Neural crest cell (in vitro differentiated cells): ENCODE measurements at places on chromosomes 11 and 22.

DNA sequence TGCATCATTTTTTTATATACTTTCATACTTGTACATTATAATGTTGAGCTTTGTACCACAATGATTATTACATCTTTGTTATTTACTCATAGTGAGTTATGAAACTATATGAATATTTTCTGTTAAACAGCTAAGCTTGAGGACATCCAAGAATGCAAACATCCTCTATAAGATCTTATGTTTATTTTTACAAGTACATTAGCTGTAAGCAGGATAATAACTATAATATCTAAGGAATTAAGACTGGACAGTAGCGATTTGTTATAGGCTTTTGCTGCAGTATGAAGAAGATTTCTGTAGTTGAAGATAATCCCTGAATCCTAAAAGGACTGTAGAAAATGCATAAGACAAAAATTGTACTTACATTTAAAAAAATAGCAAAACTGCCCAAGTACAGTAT lies 176.0 kb downstream of the METTL15 start:
- no peak for DNase-seq

DNA sequence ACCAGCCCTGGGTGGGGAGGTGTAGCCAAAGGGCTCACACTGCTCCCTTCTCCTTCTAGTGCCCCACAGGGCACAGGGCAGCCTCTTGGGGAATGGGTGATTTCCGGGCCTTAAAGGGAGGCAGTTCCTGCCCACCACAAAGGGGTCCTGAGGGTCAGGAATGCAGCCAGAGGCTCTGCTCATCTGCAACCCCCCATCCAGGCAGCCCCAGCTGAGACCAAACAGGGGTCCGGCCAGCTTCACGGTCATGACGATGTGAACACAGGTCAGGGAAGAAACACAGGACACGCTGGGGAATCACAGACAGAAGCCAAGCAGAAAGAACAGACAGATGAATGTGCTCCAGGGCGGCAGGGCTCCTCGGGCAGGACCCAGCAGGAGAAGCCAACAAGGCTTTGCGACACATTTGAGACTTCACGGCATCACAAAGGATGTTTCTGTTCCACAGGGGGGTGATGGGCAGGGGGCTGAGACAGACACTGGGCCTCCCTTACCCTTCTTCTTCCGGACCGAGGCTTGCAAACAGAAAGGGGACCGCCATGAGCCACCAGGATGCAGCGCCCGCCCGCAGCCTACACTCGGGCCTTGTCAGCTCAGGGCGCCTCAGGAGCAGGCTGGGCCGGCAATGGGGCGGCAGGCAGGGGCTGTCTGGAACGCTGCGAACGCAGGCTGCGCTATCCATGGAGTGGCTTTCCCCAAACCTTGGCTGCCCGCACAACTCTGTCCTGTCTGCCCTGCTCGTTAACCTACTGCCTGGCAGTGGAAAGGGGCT lies 101.9 kb downstream of the CTTN start:
- DNase-seq = no peak

DNA sequence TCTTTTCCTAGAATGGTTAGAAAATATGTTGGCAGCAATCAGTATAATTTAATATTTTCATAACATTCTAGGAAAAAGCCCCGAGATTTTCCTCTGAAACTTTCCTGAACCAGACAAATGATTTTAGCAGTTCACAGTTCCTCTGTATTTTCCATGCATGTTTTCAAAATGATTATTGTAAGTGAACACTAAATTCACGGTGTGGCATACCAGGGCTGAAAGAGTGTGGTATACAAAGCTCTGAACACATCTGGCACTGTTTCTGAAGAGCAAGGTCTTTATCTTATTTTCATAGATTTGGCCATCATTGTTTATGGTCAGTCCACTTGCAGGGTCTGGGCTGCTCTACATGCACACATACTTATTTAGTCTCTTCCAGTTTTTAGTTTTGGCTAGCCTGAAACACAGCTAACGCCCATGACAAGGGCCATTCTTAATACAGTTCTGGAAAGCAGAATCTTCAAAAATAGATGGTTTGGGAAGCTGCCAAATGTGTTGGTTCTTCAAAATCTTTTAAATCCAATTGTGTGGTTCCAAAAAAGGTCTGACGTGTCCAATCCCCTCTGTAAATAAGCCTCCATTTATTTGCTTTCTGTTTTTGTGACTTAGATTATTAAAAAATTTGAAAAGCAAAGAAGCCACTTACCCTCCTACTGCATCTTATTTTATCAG lies 7.9 kb upstream of the GAB2 start:
- no peak for DNase-seq

DNA sequence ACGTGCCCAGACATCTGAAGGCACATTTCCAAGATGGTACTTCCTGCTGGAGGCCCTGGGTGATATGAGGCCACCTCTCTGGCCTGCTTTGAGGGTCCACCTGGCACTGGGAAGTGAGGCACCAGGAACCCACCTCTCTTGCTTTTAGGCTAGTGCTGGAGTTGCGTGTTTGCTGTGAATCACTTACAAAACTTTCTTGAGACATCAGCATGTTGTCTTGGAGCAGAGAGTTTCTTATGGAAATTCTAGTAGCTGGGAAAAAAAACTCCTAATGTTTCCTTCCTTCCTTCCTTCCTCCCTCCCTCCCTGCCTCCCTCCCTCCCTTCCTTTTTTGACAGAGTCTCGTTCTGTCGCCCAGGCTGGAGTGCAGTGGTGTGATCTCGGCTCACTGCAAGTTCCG lies 341.3 kb downstream of the MIAT start:
- DNase-seq = no peak

DNA sequence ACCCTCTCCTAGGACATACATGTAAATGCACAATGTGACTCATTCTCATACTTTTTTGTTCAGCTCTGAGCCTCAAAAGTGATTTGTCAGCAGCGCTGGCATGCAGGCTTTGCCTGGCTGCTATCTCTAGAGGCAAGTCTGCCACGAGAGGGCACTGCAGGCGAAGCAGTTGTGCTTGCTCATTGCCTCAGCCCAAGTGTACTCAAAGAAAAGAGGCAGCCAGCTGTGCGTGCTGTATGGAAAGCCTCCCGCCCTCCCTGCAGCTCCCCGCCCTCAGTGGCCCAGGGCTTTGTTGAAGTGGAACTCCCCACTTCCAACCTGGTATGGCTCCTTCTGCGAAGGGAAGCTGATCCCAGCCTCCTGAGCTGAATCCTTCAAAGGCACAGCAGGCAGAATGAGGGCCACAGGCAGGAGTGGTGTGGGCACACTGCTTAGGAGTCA lies 16.3 kb downstream of the SDHAF2 start:
- DNase-seq = peak; percentile 93

DNA sequence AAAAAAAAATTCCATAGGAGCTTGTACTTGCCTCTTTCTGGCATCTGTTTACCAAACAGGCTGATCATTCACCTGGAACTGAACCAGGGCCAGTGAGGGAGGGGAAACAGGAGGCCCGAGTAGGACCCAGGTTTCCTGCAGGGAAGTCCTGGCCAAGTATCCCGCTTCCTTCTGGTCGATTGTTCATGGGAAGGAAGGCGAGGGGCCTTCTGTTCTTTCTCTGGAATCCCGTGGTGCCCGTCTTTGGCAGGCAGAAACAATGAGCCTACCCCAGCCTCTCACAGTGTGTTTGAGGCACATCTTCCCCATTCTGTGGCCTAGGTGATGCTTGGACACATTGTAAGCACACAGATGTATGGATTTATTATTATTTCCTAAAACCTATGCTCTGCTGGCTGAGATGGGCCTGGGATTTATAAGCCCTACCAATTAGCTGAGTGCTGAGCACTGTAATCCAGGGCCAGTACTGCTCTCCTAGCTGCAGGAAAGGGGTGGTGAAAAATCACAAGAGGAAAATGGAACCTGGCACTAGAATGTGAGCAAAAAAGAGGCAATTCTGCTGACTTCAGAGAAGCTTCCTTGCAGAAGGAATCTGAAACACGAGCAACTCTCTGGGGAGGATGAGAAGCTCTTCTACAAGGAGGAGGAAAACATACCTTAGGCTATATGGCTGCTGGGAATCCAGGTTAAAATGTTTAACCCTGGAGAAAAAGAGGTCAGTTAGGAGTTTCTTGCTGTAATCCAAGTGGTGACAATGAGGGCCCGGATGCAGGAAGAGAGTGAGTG lies 53.5 kb downstream of the PRR5L start:
- DNase-seq = no peak

GRCh38 chr22:26172389-26172990 lies 3.2 kb downstream of the SEZ6L start:
- DNase-seq = peak; percentile 59

GRCh38 chr11:95067039-95067840 lies 521 bp downstream of the SRSF8 start:
- peak; percentile 73 for DNase-seq

- no peak for DNase-seq
These were observed 425.3 kb upstream of the B3GAT1 start for GRCh38 chr11:134837166-134837886.

- no peak for DNase-seq
These were observed 84.4 kb upstream of the TENM4 start for GRCh38 chr11:79525257-79525656.

DNA sequence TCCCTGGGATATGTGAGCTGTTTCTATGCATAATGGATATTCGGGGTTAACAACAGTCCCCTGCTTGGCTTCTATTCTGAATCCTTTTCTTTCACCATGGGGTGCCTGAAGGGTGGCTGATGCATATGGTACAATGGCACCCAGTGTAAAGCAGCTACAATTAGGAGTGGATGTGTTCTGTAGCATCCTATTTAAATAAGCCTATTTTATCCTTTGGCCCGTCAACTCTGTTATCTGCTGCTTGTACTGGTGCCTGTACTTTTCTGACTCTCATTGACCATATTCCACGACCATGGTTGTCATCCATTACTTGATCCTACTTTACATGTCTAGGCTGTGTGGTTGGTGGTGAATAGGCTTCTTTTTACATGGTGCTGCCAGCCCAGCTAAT lies 1.3 kb downstream of the TUG1 start:
- no peak for DNase-seq

DNA sequence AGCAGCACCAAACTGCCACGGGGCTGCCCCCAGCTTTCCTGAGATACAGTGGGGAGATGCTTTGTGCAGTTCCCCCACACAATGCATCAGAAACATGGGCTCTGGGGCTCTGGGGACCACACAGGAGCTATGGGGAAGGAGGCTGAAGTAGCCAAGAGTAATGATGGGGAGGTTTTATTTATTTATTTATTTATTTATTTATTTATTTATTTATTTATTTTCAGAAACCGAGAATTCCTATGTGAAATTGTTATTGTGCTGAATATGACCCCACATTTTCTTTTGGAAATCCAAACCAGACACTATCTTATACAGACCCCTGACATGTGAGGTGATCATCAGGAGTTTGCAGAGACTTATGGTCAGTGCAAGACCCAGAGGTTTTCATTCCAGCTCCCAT lies 84.4 kb downstream of the MTNR1B start:
- DNase-seq = no peak

GRCh38 chr22:32882360-32882755 lies 80.9 kb downstream of the TIMP3 start:
- no peak for DNase-seq

DNA sequence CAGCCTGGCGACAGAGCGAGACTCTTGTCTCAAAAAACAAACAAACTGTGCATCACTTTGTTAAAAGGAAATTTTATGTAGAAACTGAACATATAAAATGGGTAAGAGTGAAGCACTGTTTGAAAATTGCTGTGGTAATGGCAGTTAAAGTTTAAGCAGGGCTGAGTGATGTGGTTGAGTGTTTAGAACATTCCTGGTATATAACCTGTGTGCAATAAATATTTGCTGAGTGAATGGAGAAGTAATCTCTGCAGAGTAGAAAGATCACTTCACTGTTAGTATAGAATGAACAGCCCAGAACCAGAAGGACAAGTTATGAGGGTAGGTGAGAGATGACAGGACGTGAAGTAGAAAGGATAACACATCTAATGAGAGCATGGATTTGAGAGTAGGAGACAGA lies 27.3 kb downstream of the CECR2 start:
- no peak for DNase-seq

GRCh38 chr11:59201353-59201752 lies 11.4 kb downstream of the MPEG1 start:
- no peak for DNase-seq

- no peak for DNase-seq
These were observed 220.2 kb downstream of the TBC1D22A start for GRCh38 chr22:46982635-46983034.

GRCh38 chr11:58573451-58574104 lies 2.1 kb downstream of the LPXN start:
- DNase-seq = no peak

DNA sequence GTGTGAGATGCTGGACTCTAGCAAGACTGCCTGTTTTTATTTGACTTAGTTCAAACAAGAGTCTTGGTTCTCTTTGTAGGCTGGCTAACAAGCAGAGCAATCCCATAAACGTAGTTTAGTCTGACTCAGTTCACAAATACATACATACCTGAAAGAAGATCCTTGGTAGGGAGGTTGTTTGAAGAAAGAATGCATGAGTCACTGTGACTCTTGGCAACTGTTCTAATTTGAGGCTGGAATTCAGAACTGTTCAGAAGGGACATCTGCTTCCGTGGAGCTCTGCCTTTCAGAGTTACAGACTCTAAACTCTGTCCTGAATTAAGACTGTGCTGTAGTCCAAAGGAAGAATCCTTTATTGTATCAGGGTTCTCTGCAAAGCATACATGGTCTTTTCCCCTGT lies 32.2 kb downstream of the C2CD3 start:
- DNase-seq = no peak

DNA sequence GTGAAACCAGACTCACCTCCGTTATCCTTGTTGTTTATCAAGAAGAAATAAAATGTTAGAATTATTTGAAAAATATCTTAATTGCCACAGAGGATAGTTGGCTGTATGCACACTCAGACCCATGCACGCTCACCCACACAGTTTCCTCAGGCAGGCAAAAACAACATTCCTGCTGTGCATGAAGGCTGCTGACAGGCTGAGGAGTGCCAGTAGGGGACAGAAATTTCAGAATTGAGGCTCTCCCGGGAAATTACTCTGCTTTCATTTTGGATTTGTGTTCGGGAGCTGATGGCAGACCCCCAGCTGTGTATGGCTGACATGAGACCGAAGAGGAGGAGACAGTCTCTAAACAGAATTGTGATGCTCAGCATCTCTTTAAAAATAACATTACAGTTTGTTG lies 87.5 kb downstream of the AMOTL1 start:
- DNase-seq = no peak

DNA sequence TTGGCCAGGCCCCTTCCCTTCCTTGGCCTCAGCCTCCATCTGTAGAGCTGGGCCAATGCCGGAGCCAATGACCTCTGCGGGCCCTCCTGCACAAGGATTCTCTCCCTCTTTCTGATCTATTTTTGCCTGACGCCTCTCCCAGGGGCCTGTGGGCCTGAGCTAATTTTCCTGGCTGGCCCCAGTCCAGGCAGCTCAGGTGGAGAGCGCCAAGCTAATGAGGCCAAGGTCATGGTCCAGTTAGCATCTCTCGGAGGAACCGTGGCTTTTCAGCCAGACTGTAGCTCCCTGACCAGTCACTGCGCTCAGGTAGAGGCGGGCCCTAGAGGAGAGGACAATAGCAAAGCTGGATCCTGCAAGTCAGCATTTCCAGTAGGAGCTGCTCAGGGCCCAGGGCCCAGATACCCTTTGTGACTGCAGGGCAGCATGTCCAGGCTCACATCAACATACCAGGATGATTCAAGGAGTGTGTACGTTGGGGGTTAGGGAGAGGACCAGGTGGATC lies 43.5 kb downstream of the APOL3 start:
- no peak for DNase-seq

GRCh38 chr11:117421041-117421440 lies 93.4 kb downstream of the CEP164 start:
- no peak for DNase-seq
